ENCODE measurements at places on chromosomes 3 and 15.

DNA sequence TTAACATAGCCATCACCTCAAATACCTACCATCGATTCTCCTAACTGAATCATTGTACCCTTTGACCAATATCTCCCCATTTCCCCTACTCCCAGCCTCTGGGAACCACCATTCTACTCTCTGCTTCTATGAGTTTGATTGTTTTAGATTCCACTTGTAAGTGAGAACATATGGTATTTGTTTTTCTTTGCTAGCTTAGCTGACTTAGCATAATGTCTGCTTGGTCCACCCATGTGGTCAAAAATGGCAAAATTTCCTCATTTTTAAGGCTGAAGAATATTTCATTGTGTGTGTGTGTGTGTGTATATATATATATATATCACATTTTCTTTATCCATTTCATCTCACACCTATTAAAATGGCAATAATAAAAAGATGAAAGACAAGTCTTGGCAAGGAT, 469.3 kb downstream of the FHIT start:
- no peak for DNase-seq

DNA sequence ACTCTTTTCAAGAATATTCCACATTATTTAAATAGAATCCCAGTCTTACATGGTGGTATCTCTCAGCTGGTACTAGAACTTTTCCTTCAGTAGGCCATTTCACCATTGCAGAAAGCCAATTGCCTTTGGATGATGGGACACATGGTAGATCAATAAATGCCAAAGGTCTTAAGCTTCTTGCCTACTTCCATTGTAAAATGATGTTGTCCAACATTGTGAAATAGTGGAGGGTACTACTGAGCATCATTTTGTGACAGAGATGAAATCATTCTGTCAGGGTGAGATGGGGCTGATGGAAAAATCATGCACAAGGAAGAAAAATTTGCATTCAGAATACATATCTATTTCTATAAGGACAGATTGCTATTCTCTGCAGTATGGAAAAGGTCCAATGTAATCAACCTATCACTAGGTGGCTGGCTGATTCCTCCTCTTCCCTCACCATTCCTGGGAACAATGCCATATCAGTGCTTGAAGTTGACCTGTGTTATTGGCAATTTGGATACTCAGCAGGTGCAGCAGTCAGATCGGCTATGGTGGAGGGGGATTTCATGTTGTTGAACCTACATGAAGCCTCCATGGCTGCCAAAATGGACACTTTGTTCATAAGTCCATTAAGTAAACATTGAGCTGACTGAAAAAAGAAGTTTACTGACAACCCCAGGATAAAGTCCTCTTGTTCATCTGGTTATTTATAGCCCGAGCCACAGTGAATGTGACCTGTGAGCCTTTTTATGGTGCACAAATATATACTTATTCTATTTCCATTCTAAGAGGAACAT, 596.9 kb upstream of the ARPP21 start:
- no peak for DNase-seq

DNA sequence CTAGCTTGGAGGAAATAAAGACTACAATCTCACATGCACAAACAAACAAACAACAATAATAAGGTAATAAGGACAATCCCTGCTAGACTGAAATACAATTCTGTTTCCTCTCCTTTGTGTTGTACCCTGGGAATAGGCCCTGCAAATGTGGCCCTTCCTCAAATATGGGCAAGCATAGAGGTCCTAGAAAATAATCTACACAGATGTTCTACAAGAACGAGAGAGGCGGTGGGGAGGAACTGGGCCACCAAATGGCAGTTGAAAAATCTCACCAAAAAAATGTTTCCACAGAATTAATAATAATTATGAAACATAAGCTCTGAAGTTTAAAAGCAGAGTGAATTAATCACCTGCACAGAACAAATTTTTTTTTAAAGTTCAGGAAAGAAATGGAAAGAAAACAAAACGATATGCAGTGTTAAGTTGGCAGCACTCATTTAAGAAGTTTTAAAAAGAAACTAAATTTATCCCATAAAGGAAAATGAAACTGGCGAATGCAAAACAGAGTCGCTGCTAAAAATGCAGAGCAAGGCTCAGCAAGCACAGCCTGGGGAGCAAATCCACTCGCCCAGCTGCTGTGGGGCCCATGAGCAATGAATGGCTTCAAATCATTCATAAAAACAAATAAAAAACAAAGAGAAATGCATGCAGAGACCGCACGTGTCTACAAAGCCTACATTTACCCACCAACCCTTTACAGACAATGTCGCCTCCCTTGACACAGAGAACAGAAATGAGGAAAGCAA, 475.4 kb downstream of the OCA2 start:
- DNase-seq: no peak

GRCh38 chr15:32861761-32862160, 144.0 kb downstream of the GREM1 start:
- no peak for DNase-seq

DNA sequence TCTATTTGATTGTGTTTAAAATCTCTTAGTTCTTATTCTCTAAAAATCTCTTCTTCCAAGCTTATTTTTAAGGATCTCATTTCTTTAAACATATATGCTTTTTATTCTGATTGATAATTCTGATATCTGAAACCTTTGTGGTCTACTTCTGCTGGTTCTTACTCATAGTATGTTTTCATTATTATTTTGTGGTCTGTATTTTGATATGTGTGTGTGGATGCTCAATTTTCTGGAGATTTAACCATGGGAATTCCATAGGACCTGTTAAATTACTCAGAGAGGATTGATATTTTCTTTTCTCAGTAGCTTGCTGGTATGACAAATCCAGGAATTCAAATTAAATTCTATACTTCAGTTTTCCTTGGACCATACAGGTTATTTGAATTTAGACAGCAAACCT, 14.7 kb upstream of the HHLA2 start:
- no peak for DNase-seq

- DNase-seq: no peak
These were observed 427.2 kb upstream of the CBLB start for GRCh38 chr3:106296062-106296461.

- no peak for DNase-seq
These were observed 137.3 kb upstream of the UBE2E1 start for GRCh38 chr3:23668430-23668904.

GRCh38 chr15:101037090-101037830, 118.1 kb downstream of the LRRK1 start:
- DNase-seq: no peak

- no peak for DNase-seq
These were observed 35.4 kb upstream of the SFMBT1 start for GRCh38 chr3:53081318-53081717.

- DNase-seq: no peak
These were observed 635.9 kb upstream of the SUCLG2 start for GRCh38 chr3:68290333-68290732.

DNA sequence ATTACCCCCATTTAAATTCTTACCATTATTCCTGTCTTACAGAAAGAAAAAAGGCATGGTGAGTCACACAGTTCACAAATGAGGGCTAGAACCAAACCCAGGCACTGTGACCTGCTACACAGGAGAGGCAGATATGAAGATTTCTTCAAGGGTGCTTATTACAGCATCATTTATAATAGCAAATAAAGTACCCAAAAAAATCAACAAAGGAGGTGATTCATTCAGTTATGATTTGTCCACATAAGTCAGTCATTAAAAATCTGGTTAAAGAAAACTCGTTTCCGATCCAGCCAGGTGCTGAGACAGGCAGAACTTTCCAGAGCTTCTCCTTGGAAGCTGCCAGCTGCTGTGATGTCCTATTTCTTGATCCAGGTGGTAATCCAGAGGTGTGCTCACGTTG, 7.5 kb upstream of the LOXL1 start:
- DNase-seq: no peak

GRCh38 chr3:49257187-49257586, 19.8 kb downstream of the C3orf62 start:
- DNase-seq: no peak

All from stimulated activated CD4-positive, alpha-beta T cell treated with anti-CD3 and anti-CD28 coated beads, Interleukin-2, amount 100 ng/mL, for 4 hours (primary cell).